GM20000 (cell line): ENCODE measurements at places on chromosomes 7 and 10.

DNA sequence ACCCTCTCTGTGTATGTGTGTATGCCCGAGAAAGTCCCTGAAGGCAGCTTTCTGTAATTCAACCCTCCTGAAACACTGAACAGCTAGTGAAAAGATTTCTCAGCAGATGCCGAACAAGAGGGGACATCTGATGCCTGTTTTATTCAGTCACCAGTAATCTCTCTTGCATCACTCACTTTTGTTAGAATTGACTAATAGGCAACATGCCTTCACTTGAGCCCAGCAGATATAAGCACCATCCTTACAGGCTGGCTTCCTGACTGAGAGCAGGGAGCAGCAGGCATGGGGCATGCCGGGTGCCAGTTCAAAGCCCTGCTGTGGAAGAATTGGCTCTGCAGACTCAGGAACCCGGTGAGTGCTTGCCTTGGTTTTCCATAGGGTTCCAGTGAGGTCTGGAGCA lies at the start of gene ABCA13:
Gene ABCA13 (plus strand): TSS at position 257 of the 400 bp plus-strand sequence. CDS start 26 bp downstream, at position 283.
- DNase-seq = no peak

DNA sequence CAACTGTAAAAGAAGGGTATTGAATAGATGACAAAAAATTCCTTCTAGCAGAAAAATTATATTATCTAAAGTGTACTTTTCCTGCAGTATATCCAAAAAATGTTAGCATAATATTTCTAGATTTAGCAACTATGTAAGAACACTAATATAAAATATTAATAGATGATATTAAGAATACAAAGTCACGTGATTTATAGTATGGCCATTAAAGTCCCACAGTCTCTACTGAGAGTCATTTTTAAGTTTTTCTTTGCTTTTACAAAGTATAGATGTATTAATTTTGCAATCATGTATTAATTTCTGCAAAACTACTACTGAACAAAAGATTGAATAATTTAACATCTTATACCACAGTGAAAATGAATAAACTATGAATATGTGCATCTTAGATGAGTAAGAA lies 94.9 kb downstream of the ZWINT start:
- DNase-seq = no peak

DNA sequence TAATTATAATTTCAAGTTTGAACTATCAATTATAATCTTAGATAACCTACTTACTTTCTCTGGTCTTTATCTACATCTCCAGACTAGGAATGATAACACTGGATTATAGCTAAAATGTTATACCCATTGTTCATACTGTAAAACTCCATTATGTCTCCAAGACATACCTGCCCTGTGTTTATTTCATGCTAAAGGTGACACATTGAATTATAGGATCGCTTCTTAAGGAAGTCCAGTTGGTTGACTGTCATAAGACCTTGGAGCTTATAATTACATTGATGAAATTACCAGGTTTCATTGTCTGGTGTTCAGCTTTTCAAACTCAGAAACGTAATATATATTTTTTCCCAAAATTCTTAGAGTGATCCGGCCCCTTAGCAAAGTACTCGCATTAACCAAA lies 15.5 kb upstream of the HERC4 start:
- no peak for DNase-seq

- no peak for DNase-seq
These were observed 89.6 kb downstream of the PPP1R17 start for GRCh38 chr7:31776616-31777015.

- no peak for DNase-seq
These were observed 48.5 kb downstream of the HERPUD2 start for GRCh38 chr7:35646289-35647023.

- DNase-seq = no peak
These were observed 349.7 kb upstream of the SEMA3C start for GRCh38 chr7:81268551-81268950.

DNA sequence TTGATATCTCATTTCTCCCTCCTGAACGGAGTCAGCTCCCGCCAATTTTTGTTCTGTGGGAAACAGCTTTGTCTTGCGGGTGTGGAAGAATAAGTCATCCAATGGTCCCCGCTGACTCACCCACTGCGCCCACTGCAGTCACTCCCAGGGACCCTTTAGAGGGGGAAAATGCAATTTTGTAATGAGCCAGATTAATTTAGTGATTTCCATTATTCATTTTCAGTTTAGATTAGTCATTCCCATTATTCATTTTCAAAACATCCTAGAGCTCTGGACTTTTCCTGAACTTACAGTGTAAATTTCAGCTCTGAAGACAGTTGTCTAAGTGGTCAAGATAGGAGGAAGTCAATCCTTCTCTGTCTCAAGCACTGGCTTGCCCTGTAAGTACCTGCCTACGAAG lies 154.9 kb upstream of the TMEM72 start:
- no peak for DNase-seq
